Amniotic stem cell (primary cell): ENCODE measurements at places on chromosomes 1 and 21.

GRCh38 chr1:41291195-41291594, 49.1 kb upstream of the SCMH1 start:
- no peak for DNase-seq

DNA sequence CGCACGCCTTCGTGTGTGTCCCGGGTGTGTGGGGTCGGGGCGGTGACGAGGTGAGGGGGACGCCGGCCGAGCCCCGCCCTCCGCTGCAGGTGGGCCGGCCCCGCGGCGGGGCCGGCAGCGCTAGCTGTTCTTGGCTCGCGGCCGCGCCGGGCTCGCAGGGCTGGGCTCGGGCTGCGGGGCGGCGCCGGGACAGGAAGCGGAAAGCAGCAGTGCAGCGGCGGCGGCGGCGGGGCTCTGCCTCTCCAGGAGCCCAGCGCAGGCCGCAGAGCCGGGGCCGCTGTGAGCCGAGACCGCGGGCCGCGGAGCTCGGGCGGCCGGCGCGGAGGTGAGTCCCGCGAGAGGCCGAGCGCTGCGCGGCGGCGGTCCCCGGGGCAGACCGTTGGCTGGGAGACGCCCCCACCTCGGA, at the start of gene VANGL1:
Gene VANGL1 (plus strand): TSS at position 209 of the 406 bp plus-strand sequence. CDS start 9,444 bp downstream, outside the sequence.
- DNase-seq, result no peak

- DNase-seq, result no peak
Observed at GRCh38 chr21:29523646-29524045, 224.9 kb downstream of the BACH1 start.

- DNase-seq, result no peak
Observed at GRCh38 chr1:30313584-30313983, 409.8 kb downstream of the MATN1 start.

DNA sequence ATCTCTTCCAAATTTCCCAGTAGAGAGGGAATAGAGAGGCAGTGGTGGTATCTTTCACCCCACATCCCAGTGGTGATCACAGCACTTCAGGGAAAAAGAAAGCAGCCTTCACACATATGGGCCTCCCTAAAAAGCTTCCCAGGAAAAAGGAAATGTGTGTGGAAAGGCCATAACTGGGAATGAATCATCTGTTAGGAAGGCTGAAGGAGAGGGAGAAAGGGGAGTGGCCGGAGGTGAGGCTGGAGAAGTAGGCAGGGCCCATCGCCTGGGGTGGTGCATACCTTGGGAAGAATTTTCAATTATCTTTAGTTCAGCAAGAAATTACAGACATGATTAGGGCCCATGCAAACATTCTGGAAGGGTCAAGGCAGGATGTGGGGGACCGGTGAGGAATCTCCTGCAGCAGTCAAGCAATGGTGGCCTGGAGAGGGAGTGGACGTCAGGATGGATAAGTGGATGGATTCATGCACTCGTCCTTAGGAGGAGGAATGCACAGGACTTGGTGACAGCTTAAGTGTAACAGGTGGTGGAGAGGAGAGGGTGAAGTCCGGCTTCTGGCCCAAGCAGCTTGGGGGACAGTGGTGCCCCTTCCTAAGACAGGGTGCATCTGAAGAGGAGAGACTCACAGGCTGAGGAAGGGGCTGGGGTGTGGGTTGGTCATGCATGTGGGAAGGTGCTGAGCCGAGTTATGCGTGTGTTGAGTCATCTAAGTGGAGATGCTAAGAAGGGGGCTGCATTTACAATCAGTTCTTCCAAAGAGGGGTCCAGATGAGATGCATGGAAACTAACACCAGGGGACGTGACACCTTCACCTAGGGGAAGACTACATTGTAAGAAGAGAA, 17.9 kb downstream of the HIVEP3 start:
- no peak for DNase-seq

- DNase-seq, result peak; percentile 25
Observed at GRCh38 chr1:166947398-166948043, 27.8 kb downstream of the ILDR2 start.

- DNase-seq, result no peak
Observed at GRCh38 chr1:233121947-233122559, 171.6 kb downstream of the NTPCR start.

DNA sequence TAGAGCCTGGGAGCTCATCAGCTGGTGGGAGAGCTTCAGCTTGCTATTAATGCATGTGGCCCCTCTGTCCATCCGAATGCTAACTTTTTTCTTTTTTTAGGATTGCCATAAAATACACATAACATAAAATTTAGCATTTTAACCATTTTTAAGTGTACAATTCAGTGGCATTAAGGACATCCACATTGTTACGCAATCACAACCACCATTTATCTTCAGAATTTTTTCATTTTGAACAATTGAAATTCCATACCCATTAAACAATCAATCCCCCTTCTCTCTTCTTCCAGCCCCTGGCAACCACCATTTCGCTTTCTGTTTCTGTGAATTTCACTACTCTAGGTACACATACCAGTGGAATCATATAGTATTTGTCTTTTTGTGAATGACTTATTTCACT, 4.9 kb upstream of the KCNK1 start:
- DNase-seq, result no peak

DNA sequence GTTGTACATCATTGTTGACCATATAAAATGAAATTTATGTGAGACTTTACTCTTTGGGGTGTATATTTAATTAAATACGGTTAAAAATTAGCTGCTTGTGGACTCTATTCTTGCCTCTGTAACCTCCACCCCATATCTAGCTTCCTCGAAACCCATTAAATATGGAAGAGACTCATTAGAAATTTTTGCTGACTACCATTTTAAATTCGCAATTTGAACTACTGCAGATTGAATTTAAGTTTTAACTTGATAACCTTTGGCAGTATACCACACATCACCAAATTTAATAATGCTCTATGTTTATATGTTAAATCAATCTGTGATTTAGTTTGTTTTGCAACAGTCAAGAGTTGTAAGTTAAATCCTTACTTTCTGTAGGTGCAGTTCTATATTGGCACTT, 88.5 kb upstream of the QSOX1 start:
- DNase-seq, result no peak

DNA sequence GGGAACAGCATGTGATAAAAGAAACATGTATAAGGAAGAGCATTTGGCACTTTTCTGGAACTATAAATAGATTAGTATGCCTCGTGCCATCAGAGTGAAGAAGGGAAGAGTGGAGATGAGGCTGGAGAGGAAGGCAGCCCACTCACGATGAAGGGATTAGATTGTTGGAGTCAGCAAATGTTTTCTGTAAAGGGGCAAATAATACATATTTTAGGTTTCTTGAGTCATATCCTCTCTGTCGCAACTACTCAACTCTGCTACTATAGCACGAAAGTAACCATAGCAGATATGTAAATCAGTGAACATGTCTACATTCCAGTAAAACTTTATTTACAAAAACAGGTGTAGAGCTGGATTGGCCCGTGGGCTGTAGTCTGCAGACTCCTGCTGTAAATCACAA, 147.8 kb downstream of the TENT5C start:
- DNase-seq, result no peak

GRCh38 chr21:38989745-38990423, 184.2 kb downstream of the ETS2 start:
- peak; percentile 23 for DNase-seq

DNA sequence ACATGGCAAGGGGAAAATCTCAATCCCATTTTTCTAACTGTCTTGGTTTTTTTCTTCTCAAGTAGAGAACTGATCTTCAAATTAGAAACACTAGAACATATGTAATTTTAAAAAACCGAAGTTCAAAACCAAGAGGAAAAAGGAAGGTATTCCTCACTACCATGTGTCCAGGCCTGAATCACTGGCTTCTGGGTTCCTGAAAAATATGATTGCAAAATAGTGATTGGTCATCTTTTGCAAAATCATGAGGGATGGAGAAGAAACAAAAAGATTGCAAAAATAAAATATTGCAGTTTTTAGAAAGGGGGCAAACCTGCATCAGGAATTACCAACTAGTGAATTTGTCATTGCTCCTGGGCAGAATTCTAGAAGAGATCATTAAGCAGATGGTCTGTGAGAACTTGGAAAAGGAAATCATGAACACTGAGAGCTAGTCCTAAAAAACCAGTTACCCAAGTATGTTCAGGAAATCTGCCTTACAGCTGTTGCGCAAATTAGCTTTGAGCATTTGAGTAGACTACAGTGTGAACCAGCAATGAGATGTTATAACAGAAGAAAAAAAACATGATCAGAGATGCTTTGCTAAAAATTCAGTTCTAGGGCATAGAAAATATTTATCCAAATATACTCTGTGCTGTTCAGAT, 49.4 kb downstream of the SPATA46 start:
- DNase-seq, result no peak

DNA sequence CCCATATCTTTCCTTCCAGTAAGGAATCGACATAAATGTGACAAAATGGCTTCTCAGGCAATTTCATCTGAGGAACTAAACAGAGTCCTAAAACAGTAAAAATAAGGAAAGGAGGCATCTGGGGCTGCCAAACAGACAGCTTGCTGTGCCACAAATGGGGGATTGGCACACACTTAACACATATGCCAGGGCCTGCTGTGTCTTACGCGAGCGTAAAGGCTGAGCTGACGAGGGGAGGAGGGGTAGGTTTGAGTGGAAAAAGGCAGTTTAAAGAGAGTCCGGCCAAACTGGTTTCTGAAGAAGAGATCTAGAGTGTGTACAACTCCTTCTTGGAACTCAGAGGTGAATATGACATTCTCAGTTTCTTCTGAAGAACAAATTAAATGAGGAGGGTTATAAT, 244.1 kb upstream of the MAP1LC3C start:
- DNase-seq, result no peak

- DNase-seq, result no peak
Observed at GRCh38 chr1:228944296-228944695, 209.0 kb downstream of the RHOU start.

DNA sequence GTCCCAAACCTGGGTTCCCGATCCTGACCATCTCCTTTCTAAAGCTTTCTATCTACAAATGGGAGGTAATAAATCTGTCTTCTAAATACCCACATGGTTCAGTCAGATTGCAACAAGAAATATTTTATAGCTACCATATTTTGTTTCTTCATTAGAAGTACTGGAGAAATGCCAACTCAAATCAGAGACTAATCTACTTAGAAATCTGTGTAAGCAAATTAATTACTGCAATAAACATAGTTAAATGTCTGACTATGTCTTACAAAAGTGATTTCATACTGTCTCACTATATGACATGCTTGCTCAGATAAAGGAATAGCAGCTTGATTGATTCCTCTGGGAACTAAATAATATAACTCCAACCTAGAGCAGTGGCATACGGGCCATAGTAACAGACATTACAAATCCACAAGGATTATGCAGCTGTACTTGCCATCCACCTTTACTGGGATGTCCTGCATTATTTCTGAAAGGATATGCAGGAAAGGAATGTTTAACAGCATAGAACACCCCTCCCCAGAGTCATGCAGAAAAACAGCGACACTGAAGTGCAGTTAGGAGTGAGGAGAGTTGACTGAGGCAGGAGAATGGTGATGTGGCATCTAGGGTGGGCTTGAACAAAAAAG, 80.3 kb downstream of the PCNX2 start:
- no peak for DNase-seq

- DNase-seq, result no peak
Observed at GRCh38 chr21:31570824-31571566, 88.5 kb upstream of the SOD1 start.

- DNase-seq, result no peak
Observed at GRCh38 chr1:3468236-3469103, 14.0 kb downstream of the ARHGEF16 start.

- DNase-seq, result no peak
Observed at GRCh38 chr1:23673086-23673813, 18.4 kb upstream of the RPL11 start.

DNA sequence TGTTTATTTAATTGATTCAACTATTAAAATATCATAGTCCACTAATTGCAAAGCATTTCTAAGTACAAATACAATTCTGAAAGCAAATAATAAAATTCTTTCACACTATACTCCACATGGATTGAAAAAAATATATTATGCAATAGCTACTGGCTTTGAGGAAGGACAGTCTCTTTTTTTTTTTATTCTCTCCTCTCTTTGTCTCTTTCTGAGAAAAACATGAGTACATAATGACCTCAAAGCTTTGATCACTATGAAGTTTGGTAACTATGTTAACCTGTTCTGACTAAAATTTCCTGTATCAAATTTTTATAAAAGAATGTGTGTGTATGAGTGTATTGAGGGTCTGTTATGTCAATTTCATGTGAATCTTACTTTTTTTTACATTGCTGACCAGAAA, 96.2 kb downstream of the RGS2 start:
- no peak for DNase-seq

DNA sequence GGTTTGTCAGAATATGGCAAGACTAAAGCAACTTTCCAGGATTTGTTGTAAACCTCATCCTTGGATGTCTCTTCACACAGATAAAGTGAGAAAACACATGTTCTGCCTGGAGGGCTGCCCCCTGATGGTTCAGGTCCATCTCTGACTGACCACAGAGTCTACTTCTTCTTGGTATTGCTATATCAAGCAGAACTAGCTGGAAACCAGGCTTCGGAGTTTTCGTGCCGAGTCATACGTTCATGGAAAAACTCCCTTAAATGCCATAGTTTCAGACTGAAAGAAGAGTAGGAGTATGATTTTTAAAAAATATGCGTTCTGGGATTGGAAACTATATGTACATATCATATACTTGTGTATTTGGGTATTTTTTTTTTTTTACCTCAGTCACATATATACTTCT, 5.8 kb downstream of the OR10T2 start:
- DNase-seq, result no peak

- DNase-seq, result no peak
Observed at GRCh38 chr1:182015360-182015759, 46.2 kb downstream of the ZNF648 start.

GRCh38 chr1:48680411-48681035, 96.2 kb downstream of the BEND5 start:
- DNase-seq, result no peak

GRCh38 chr1:237205400-237206064, 163.5 kb downstream of the RYR2 start:
- DNase-seq, result no peak

- DNase-seq, result no peak
Observed at GRCh38 chr1:193417403-193417802, 231.0 kb upstream of the B3GALT2 start.

DNA sequence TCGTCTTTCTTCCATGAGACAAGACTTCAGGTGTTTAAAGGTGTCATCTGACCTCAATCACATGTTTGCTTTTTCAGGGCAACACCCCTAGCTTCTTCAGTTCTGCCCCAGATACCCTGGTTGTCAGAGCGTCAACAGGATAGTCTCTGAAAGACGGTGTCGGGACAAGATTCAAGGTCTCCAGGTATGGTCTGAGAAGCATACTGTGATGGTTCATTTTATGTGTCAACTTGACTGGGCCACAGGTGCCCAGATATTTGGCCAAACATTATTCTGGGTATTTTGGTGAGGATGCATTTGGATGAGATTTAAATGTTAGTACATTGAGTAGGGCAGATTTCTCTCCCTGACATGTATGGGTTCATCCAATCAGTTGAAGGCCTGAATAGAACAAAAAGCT, 148.3 kb downstream of the TGFBR3 start:
- no peak for DNase-seq

DNA sequence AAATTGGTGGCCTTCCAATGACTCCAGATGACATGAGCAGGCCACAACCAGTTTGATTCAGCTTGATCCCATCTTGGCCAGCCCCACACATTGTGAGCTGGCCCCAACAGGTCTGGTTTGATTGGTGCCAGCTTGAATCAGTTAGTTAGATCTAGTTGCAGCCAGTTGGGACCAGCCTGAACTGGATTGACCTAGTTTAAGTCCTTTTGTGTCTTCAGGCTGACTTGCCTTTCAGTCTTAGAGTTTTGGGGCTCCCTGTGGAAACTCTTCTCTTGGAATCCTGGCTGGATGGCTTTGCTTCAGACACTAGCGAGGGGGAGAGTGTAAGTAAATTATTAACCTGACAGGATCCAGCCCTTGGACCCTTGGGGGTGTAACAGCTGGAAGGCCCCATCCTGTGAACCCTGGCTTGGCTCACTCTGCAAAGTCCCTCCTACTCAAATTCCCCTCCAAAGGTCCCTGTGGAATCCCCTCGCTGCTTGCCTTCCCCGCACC, 36.2 kb upstream of the POU3F1 start:
- DNase-seq, result no peak
